ENCODE measurements at places on chromosomes 11 and 22.

DNA sequence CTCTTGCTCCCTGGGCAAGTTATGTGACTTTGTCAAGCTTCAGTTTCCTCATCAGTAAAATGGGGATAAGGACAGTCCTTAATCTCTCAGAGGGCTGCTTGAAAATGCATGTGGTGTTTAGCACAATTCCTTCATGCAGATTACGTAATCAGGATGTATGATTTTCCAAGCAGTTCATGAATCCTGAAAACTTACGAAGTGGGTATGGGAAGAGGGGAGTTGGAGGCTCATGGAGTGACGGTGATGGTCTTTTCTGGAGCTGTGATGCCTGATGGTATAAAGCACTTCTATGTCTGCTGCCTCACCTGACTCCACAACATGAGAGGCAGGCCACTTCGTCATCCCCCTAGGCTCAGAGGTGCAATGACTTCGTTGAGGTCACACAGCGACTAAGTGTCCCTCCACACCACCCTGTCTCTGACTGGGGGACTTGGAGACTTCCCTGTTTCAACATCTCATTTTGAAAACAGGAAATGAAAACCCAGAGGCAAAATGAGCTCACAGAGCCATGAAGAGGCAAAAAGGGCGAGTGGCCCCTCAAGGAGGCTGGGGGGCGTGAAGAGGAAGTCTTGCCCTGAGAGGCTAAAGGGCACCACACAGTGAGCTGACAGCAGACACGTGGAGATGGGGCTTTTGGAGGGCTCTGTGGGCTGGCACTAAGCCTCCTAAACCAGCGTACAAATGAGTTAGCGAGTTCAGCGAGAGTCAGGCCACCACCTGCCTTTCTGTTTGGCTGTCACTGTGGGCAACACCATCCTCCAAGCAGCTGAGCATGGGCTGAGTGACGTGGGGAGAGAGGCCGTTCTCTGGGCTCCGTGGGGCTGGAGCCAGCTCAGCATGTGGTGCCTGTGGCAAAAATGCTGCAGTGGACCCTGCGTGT is 10.1 kb downstream of the MCM5 start:
- no peak for DNase-seq

- DNase-seq, result no peak
Measured at GRCh38 chr11:122097419-122098001, 18.5 kb downstream of the BLID start.

- no peak for DNase-seq
Measured at GRCh38 chr11:130706572-130706971, 209.7 kb downstream of the SNX19 start.

DNA sequence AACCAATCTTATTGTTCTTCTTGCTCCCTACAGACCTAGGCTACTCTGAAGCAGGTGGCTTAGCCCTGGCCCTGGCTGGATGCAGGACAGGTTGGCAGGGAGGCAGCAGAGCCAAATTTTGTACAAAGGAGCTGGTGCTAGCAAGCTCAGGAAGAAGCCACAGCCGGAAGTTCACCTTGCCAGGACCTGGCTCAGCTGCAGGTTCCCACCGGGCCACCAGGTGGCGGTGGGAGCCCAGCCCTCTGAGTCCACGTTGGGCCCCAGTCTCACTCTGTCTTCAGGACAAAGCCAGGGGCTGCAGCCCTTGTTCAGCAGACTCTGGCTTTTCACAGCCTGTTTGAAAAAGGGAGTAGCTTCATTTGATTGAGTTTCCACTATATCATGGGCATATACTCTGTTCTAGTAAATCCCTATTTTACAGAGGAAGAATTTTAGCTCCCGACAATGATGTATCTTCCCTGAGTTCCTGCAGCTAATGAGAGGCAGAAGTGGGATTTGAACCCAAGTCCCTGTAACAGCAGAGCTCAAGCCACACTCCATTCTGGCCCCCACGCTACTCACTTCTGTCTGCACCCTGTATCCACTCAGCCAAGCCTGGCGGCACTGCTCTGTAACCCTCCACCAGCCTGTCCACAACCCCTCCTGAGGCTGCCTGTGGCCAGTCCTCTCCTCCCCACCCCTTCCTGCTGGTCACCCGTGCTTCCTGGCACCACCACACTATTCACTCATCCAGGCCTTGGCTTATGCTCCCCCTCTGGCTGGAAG is 3.3 kb downstream of the TKFC start:
- peak; percentile 88 for DNase-seq

DNA sequence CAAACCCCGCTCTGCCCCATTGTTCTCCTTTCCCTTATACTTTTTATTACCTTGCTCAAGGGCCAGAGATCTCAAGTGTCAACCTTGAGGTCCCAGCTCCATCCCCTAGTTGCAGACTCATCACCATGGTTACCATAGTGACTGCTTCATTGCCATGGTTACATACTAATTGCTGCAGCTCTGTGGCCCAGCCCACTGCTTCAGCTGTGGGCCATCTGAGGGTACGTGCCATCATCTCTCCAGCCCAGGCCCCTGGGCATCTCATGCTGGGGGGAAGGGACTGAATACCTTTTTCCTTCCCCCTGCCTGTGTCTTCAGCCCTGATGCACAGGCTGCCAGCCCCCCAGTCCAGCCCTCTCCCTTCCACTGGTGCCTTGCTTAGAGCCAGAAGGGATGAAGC is 22.2 kb downstream of the TREH start:
- no peak for DNase-seq

DNA sequence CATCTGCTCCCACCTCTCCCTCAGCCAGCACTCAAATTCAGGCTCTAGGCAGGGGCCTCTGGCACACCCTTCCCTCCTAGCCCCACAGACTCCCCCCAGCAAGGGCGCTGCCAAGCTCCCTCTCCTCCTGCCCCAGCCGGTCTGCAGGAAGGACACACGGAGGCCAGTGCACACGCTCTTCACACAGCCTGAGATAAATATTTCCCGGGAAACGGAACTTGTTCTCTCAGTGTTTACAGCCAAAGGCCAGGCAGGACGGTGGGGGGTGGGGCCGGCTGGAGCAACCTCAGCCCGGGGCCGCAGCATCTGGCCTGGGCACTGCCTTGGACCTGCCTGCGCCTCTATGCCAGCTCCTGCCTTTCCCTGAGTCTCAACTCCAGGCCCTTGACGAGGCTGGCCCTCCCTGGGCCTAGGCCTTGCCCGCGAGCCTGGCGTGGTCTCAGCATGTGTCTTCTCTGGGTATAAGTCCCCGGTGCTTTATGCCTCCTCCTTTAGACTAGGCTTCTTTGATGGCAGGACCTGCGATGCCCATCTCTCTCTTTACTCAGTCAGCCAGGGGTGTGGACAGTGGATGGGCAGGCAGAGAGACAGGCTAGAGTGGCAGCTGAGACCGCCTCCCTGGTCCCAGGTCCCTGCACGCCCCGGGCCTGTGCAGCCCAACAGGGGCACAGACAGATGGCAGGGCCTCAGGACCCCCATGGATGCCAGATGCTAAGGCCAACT is 48.4 kb downstream of the PDE2A start:
- no peak for DNase-seq

DNA sequence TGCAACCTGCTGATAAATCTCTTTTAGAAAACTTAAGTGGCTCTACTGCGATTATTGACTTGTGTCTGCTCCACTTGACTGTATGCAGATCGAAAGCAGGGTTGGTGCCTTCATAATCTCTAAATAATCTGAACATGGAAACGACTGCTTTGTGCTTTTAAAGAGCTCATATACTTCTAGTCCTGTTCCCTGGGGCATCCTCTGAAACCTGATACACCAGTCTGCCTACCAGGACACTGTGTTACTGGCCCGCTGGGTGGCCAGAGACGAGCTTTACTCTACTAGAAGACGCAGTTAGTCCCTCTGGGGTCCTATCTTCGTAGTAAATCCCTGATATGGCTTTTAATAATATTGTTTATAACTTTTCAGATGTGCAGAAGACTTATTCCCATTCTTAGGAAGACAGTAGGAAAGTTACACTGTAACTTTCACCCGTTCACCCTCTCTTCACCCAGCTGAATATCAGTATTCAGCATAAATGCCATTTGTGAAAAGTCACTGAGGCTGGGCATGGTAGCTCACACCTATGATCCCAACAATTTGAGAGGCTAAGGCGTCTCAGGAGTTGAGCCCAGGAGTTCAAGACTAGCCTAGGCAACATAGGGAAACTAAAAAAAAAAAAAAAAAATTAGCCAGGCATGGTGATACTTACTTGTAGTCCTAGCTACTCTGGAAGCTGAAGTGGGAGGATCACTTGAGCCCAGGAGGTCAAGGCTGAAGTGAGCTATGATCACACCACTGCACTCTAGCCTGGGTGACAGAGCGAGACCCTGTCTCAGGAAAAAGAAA is 9.0 kb upstream of the HTR3B start:
- DNase-seq, result no peak

- DNase-seq, result no peak
Measured at GRCh38 chr22:48640890-48641841, 1186.5 kb downstream of the BRD1 start.

DNA sequence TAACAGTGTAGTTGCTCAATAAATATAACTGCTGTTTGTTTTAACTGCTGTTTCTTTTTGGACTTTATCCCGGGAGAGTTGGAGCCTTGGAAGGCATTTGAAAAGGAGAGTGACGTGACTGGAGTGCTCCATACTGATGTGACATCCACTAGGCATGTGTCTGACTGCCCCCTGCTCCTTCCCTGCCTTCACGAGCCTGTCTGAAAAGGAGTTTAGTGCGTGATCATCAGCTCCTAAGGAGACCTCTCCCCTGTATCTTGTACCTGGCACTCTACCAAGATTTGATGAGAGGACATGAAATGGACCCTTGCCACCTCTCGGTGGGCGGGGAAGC is 22.9 kb downstream of the ZBTB16 start:
- no peak for DNase-seq

- peak; percentile 13 for DNase-seq
Measured at GRCh38 chr11:9015677-9016076, 11.9 kb upstream of the NRIP3 start.

DNA sequence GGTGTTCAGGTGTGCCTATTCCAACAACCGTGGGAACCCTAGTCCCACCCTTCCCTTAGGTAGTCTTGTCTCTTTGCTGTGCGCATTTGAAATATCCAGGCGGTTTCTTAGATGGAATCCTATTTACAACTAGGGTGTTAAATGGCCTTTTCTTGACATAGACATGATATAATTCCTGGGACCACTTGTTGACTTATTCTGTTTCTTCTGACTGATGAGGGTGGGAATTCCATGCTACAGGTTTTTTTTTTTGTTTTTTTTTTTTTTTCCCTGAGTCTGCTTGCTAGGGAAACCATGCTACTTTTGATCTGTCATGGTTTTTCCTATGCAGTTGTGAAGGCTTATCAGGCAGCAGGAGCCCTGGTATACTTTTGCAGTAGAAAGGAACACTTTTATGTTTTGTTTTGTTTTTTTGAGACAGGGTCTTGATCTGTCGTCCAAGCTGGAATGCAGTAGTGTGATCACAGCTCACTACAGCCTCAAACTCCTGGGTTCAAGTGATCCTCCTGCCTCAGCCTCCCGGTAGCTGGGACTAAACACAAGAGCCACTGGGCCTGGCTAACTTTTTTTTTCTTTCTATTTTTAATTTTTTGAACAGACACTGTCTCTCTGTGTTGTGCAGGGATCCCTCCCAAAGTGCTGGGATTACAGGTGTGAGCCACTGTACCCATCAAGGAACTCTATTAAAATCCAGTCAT is 1.5 kb downstream of the STIM1 start:
- no peak for DNase-seq

- no peak for DNase-seq
Measured at GRCh38 chr11:33731723-33732531, 4.3 kb downstream of the CD59 start.

DNA sequence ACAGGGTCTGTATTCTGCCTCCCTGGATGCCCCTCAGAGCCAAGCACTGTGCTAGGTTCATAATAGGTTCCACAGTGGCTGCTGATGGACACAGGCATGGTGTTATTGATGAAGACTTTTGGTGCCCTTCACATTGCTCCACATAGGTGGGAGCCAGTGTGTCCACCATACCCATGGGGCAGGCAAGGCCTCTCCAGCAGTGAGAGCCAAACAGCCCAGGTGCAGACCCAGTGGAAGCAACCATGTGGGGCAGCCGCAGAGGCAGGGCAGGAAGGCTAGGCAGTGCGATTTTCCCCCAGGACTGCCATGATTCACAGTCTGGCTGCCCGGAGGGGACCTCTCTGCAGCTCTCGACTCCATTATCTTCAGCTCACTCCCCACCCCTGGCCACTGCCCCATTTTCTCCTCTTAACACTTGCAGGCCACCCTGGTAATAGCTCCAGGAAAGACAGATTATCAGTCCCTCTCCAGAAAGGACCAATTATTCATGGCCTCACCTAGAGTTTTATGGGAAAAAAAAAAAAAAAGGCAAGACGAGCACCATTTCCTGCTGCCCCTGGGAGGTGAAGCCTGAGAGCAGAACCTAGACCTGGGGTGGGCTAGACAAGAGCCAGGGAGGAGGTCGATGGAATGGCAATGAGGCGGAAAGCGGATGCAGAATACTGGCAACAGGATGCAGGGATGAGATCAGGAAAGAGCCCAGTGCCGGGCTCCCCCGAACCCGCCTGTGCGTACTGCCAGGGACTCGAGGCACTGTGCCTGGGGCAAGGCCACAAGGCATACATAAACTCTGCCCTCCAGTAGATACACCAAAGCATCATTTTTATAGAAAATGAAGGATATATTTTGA is 343.0 kb upstream of the NCAM1 start:
- DNase-seq, result no peak

- no peak for DNase-seq
Measured at GRCh38 chr11:44539971-44540370, 25.5 kb upstream of the CD82 start.

DNA sequence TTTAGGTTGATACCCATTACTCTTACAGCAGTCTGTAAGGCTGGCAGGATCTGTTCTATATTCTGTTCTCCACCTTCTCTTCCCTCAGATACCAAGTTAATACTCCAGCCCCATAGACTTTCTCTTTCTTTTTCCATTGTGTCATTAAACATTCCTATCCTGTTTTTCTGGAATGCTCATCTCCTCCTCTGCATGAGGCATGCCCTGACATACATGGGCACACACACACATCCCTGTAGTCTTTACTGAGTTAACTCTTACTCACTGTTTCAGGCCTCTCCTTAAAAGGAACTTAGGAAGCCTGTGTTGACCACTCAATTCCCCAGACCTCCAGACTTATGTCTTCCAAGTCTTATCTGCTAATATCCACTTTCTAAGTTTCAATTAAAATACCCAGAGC is 476.8 kb downstream of the METTL15 start:
- no peak for DNase-seq

All from T-helper 1 cell (primary cell).